ENCODE measurements at places on chromosomes 2 and 18.

DNA sequence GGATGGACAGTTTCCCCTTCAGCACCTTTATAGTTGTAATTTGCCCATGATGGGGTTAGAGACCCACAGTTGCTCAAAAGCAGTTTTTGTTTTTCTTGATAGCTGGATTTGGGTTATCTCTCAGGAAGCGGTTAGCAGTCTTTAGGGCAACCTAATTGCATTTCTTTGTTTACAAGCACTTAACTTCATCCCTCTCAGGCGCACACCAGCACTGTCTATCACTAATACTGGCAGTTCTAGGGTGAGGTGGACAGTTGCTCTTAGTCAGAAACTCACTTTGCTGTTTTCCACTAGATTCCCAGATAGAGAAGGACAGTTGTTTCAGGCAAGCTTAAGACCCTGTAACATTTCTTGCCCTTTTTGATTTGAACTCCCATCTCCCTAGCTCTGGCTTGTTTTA lies 146.0 kb downstream of the AGAP1 start:
- DNase-seq = no peak

- no peak for DNase-seq
Measured at GRCh38 chr2:241852981-241853631, 5.6 kb downstream of the PDCD1 start.

GRCh38 chr2:152339556-152340286 lies 4.7 kb downstream of the FMNL2 start:
- no peak for DNase-seq

DNA sequence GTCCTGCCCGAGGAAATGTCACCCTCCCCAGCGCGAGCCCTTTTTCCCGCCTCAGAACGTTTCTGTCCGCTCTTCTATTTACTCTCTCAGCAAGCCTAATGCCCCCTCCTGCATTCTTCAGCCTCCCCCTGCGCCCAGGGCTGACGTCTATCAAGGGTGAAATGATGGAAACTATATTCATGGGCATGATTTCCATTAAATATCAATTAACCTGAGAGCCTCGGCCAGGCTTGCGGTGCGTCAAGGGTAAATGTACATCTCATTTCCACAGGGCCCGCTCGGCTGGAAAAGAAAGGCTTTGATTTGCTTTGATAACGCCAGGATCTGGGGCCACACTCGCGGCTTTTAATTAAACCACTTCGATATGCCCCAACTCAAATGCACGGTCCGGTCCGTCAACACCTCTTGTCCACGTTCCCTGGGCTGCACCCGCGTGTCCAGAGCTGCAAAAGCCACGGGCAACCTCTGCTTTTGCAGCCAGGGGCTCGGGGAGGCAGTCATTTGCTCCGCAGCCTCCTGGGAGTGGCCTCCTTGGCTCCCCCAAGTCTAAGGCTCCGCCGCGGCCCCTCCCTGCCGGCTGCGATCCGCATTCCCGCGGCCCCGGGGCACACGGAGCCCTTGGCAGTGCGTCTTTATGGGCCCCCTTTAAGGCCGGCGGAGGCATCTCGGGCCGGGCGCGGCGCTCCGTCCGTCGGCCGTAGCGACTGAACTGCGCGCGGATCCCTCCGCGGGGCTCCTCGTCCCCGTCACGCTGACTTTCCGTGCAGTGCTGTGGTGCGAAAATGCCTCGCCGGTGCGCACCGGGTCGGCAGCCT lies at the start of gene HOXD8:
HOXD8 (plus strand) TSS at position 724 of the 815 bp plus-strand sequence. CDS start 662 bp downstream, outside the sequence.
- peak; percentile 79 for DNase-seq

DNA sequence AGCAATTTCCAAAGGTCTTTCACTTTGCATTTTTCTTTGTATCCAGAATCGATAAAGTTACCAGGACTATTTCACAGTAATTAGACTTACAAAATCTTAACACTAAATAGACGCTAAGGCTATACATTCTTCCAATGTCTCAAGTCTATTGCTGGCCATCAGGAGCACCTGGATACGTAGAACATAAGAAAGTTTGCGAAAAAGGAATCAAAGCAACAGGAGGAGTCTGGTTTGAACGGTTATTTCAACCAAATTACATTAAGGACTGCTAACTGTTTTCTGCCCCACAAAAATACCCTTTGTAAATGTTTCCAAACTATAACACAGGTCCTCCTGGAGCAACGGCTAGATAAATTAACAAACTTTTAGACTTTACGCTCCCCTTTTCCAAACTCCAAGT lies 1.4 kb upstream of the HNRNPA3 start:
- DNase-seq = no peak

DNA sequence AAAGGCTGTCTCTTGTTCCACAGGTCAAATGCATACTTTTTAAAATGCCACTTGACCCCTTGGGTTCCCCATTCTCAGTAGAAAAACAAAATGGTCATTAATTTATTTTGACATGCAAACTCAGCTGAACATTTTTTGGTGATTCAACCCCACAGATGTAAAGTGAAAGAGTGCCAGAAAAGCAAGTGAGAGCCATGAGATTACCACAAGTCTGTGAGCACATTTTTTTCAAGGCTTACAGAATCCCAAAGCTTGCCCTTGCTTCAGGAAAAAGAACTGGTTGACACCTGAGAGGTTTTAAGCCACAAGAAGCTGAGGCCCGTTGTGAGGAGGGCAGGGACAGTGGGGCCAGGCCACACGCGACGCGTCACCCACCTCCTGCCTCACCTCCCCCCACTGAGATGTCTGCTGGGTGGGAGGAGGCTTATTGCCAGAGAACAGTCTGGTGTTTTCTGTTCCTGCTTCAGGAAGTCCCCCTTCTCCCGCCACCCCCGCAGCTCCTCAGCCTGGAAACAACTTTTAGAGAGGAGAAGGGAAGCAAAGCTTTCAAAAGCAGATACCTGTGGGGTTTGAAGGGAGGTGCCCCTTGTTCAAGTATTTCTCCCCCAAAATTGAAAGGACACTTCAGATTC lies 70.4 kb upstream of the CYP1B1 start:
- DNase-seq = no peak

GRCh38 chr2:20113986-20114938 lies 62.8 kb upstream of the LAPTM4A start:
- no peak for DNase-seq
